ENCODE measurements at places on chromosomes 11 and 22. TPM values are rescaled to one million over a fixed set of nuclear protein-coding genes. Genes with fewer than 3 reads are reported as not detected.

Gene KCNC1
- not detected for total RNA-seq

Gene RAG1
- total RNA-seq = 0.16 TPM

Gene TMEM121B
- total RNA-seq = 0.13 TPM

Gene LRRC55
- not detected for total RNA-seq

Gene OR10A2
- not detected for total RNA-seq

Gene PGA5
- total RNA-seq = not detected

Gene FGF19
- total RNA-seq = not detected

Gene C1QTNF4
- 0.18 TPM for total RNA-seq

Gene VPS37C
- 6.6 TPM for total RNA-seq

Gene MMP1
- not detected for total RNA-seq

Gene SLC25A45
- 14.4 TPM for total RNA-seq

Gene MRGPRX4
- not detected for total RNA-seq

Gene ATP5MG
- total RNA-seq = 237 TPM

Gene SLC16A8
- not detected for total RNA-seq

Gene APOC3
- not detected for total RNA-seq

Gene UPK3A
- total RNA-seq = not detected
